ENCODE measurements at places on chromosomes 2 and 18.

- no peak for DNase-seq
Measured at GRCh38 chr2:174020926-174021662, 55.9 kb upstream of the SP3 start.

DNA sequence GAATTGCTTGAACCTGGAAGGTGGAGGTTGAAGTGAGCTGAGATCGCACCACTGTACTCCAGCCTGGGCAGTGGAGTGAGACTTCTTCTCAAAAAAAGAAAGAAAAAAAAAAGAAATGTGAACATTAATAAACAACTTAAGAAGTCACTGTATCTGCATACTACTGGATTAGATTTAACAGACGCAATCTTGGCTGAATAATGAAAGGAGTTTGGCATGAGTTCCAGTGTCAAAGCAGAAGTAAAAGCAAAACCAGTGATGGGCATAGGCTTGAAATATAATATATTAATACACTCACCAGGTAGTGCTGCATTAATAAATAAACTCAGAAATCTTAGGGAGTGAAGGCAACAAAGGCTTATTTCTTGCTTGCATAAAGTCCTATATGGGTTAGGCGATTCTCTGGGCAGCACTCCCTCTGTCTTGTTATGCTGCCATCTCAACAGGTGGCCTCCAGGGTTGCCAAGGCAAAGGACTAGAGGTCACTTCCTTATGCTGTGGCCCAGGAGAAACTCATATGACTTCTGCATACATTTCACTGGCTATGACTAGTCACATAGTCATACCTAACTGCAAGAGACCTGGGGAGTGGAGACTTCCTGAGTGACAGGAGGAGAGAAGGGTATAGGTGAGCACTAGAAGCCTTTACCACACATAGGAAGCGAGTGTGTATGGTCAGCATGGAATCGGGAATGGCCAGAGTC, 296.2 kb upstream of the SPRED2 start:
- no peak for DNase-seq

- DNase-seq = no peak
Measured at GRCh38 chr2:237824085-237824484, 25.5 kb downstream of the RBM44 start.

DNA sequence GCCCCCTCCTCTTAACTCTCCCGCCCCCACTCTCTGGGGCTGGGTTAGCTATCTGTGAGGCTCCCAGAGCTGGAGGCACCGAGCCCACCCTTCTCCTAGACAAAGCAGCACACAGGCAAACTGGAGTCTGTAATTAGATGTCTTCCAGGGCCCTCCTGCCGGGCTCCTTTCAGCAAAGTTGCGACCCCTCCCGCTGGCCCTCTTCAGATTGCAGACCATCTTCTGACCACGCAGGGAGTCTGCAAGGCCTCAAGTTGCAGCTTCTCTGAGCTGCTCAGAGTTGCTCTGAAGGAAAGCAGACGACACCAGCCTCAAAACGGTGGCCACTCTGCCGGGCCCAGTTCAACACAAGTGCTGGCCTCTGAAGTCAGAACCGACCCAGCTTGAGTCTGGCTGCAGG, 228.4 kb upstream of the COPS8 start:
- DNase-seq = peak; percentile 74

DNA sequence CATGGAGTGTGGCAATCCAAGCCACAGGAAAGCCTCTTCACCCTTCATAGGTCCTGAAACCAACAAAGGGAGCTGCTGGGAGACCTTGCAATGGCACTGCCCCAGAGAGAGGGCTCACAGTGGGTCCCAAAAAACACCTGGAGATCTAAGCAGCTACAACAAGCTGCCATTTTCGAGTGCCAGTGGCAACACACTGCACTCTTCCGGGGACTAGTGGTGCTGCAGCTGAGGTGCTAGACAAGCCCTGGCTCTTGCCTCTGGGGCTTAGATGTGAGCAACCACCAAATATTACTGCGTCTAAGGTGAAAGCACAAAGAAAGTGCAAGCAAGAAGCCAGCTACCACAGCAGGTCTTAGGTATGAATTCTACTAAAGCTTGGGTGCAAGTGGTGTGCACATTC, 192.9 kb downstream of the NOL4 start:
- no peak for DNase-seq

- DNase-seq = peak; percentile 59
Measured at GRCh38 chr2:137467246-137467862, 496.9 kb upstream of the HNMT start.

- DNase-seq = no peak
Measured at GRCh38 chr2:48941908-48942307, 186.4 kb upstream of the LHCGR start.

DNA sequence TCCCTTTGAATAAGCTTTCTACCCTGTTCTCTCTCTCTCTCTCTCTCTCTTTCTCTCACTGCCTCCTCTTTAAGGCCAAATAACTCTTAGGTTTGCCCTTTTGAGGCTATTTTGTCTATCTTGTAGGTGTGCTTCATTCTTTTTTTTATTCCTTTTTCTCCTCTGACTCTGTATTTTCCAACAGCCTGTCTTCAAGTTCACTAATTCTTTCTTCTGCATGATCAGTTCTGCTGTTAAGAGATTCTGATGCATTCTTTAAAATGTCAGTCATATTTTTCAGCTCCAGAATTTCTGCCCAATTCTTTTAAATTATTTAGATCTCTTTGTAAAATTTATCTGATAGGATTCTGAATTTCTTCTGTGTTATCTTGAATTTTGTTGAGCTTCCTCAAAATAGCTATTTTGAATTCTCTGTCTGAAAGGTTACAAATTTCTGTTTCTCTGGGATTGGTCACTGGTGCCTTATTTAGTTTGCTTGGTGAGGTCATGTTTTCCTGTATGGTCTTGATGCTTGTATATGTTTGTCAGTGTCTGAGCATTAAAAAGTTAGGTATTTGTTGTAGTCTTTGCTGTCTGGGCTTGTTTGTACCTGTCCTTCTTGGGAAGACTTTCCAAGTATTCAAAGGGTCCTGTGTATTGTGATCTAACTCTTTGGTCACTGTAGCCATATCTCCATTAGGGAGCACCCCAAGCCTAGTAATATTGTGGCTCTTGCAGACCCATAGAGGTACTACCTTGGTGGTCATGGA, 35.4 kb upstream of the DYNC1I2 start:
- no peak for DNase-seq

GRCh38 chr2:145757503-145758246, 1237.8 kb upstream of the ZEB2 start:
- no peak for DNase-seq

GRCh38 chr2:151844211-151844896, 16.1 kb upstream of the ARL5A start:
- no peak for DNase-seq

GRCh38 chr2:239294571-239295054, 106.2 kb downstream of the HDAC4 start:
- DNase-seq = no peak

GRCh38 chr2:104746858-104747257, 107.1 kb upstream of the POU3F3 start:
- no peak for DNase-seq

DNA sequence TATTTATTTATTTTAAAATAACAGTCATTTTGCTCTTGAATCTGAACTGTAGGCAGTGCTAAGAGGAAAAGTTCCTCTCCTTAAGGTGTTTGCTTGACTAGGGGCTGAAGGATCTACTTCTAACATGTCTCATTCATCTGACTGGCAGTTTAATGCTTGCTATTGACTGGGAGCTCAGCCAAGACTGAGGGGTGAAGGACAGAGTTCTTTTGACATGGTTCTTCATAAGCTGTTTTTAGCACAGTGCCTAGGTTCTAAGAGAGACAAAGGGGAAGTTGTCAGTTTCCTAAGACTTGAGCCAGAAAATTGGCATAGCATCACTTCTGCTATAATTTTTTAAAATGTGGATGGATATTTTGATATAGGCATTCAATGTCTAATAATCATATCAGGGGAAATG, 73.0 kb downstream of the COMMD1 start:
- no peak for DNase-seq

GRCh38 chr2:238282861-238283738, 5.3 kb downstream of the PER2 start:
- DNase-seq = no peak

DNA sequence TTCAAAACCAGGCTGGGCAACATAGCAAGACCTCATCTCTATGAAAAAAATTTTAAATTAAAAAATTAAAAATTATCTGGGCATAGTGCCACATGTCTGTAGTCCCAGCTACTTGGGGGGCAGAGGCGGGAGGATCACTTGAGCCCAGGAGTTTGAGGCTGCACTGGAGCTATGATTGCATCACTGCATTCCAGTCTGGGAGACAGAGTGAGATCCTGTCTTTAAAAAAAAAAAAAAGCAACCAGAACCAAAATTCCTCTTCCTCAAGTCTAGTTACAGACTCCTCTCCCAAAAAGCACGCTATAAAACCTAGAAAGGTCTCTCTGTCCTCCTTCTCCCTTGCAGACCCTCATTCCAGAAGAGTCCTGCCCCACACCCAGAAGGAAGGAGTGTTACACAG, 23.9 kb downstream of the TNFAIP6 start:
- DNase-seq = no peak

- DNase-seq = no peak
Measured at GRCh38 chr2:49222975-49223528, 68.7 kb upstream of the FSHR start.

- DNase-seq = no peak
Measured at GRCh38 chr18:477565-477964, 22.9 kb downstream of the COLEC12 start.

- no peak for DNase-seq
Measured at GRCh38 chr18:76259096-76259495, 235.9 kb downstream of the ZNF516 start.

GRCh38 chr2:112884869-112885505, 26.0 kb upstream of the IL37 start:
- DNase-seq = peak; percentile 35

GRCh38 chr2:138475277-138475776, 26.2 kb upstream of the SPOPL start:
- DNase-seq = no peak

DNA sequence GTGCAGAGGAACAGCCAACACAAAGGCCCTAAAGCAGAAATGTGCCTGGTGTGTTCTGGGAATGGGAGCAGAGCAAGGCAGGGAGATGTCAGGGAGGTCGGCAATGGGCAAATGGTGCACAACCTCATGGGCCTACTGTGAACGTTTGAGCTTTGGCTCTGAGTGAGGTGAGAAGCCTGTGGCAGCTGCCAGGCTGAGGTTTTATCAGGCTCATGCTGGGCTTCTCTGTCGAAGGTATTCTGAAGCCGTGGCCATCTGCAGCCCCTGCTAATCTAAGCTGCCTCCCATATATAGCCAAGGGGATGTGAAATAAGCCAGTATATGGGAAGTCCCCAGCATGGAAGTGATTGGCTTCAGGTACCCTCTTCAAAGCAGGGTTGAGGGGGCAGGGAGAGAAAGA, 193.3 kb downstream of the SLC4A3 start:
- no peak for DNase-seq

DNA sequence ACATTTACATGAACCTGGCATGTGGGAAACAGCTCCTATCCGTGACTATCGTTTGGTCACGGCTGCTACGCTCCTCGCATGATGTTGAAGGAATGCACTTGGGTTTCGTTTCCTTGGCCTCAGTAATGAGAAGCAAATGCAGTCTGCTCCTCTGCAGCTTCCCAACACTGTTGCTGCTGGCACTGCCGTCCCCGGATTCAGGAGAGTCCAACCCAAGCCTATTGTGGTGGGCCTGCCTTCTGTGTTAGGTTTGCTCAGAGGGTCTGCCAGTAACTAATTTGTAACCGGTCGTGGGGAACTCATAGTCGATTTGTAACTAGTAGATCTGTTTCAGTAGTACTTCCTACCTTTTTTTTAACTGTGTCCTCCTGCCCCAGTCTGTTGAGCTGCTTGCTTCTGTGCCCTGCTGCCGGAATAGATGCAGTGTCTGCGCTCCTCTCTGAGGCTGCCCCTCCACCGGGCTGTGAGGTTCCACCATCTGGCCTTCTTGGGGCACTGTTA, 58.4 kb downstream of the WDSUB1 start:
- DNase-seq = no peak

- DNase-seq = no peak
Measured at GRCh38 chr2:3641181-3641580, 16.8 kb upstream of the ALLC start.

DNA sequence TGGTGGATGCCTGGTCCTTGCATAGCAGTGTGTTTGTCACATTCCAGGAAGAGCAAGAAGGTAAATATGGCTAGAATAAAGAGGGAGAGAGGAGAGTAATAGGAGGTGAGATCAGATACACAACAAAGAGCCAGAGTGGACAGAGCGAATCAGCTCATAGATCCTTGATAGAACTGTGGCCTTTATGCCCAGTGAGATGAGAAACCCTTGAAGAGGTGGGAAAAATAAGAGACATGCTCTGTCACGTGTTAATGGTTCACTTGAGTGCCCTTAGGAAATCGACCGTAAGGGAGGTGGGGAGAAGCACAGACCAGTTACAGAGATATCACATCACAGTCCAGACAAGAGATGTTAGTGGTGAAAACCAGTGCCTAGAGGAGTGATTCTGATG, 84.7 kb upstream of the RAB27B start:
- DNase-seq = no peak

DNA sequence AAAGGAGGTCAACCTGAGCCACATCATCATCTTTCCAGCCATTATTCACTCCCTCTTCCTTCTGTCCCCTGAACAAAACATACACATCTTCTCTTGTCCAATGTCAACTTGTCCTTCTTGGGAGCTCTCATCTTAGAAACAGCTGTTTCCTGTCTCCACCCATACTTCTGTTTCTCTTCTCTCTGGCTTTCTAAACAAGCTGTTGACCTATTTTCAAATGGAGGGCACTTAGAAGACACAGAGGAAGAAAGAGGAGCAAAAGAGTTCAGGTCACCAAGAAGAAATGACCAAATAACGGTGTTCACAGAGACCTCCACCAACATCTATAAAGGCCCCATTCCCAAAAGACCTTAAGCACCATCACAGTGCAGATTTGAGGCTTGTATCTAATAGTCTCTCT, 355.9 kb upstream of the HNRNPA3 start:
- no peak for DNase-seq

DNA sequence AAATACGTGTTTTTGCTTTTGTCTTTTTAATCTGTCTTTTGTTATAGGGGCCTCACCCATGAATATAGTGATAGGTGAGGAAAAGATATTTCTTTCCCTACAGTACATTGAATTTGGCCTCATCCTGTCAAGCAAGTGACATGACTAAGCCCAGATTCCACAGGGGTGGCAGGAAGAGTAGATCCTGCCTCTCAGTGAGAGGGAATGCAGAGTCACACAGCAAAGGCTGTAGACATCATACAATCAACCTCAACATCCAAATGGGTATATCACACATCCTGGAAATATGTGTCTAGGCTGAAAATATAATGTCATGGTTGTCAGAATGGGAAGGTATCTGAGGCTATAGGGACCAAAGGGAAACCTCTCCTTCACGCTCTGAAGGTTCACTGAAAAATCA, 269.6 kb downstream of the CDH20 start:
- no peak for DNase-seq

DNA sequence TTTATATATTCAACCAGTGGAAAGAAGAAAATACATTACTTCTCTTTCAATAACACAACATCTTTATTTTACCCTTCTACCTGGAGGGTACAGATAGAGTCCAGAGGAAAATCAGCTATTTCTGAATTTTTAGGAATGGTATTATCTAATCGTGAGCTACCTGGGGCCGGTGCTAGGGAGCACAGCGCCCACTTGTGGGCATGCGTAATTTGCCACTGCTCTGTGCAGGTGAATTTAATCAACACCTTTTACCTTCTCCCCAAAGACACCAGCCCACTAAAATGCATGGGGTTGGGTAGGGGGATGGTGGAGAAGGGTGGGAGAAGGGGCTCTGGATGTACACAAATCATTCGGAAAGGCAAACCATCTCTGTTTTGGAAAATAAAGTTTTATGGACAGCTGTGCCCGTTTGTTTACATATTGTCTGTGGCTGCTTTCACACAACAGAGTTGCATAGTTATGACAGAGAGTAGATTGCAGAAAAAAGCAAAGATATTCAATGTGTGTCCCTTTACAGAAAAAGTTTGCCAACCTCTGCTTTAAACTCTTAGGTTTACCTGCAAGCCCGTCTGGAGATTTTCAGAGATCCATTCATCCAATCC, 51.5 kb upstream of the DCC start:
- DNase-seq = peak; percentile 1

Data from SK-N-DZ (cell line).